PC-9 (cell line): ENCODE measurements at places on chromosomes 11 and 22. TPM values are rescaled to one million over a fixed set of nuclear protein-coding genes. Genes with fewer than 3 reads are reported as not detected.

The TTC28 gene
- total RNA-seq, result 6.7 and 8.5 TPM in 2 replicates

The HSCB gene
- total RNA-seq, result 8.3 and 10.0 TPM in 2 replicates

The CBLIF gene
- total RNA-seq, result not detected in 2 replicates

The GSC2 gene
- total RNA-seq, result not detected in 2 replicates

The OR8G1 gene
- total RNA-seq, result not detected in 2 replicates

The APOL1 gene
- total RNA-seq, result 27.0 and 33.0 TPM in 2 replicates

The HOATZ gene
- not detected in 2 replicates for total RNA-seq

The KRTAP5-11 gene
- total RNA-seq, result not detected in 2 replicates

The MUC5B gene
- total RNA-seq, result 2.1 and 3.3 TPM in 2 replicates

The MUC5AC gene
- 0.09 and 0.25 TPM in 2 replicates for total RNA-seq

The SVIP gene
- 21.8 and 34.2 TPM in 2 replicates for total RNA-seq

The ABCC8 gene
- total RNA-seq, result not detected in 2 replicates

The IFITM10 gene
- total RNA-seq, result 4.2 and 5.5 TPM in 2 replicates

The UPB1 gene
- 0.17 and 0.80 TPM in 2 replicates for total RNA-seq

The CBX6 gene
- 131 and 136 TPM in 2 replicates for total RNA-seq

The ENDOD1 gene
- 8.0 and 8.1 TPM in 2 replicates for total RNA-seq

The RPLP2 gene
- 1,270 and 1,465 TPM in 2 replicates for total RNA-seq

The CLTCL1 gene
- total RNA-seq, result 6.6 and 7.2 TPM in 2 replicates

The ZNF280B gene
- 1.7 and 1.8 TPM in 2 replicates for total RNA-seq

The TMEM86A gene
- total RNA-seq, result 1.4 and 2.1 TPM in 2 replicates

The IL17REL gene
- total RNA-seq, result not detected in 2 replicates

The SCT gene
- not detected in 2 replicates for total RNA-seq

The RTN4R gene
- total RNA-seq, result 5.0 and 7.0 TPM in 2 replicates

The ARHGEF17 gene
- 56.9 and 62.1 TPM in 2 replicates for total RNA-seq

The WNT11 gene
- total RNA-seq, result 3.2 TPM in 1 of 2 replicates, not detected in the other

The TMEM191B gene
- 1.4 and 6.4 TPM in 2 replicates for total RNA-seq

The PRRG4 gene
- 11.5 and 11.9 TPM in 2 replicates for total RNA-seq

The DYNC2H1 gene
- 11.2 and 12.2 TPM in 2 replicates for total RNA-seq

The GVQW3 gene
- total RNA-seq, result 11.1 and 12.5 TPM in 2 replicates

The STK33 gene
- 5.8 and 6.1 TPM in 2 replicates for total RNA-seq

The CRYBB2 gene
- 1.0 TPM in 2 replicates for total RNA-seq

The OR8U1 gene
- not detected in 2 replicates for total RNA-seq

The OPCML gene
- not detected in 2 replicates for total RNA-seq

The SCGB1A1 gene
- not detected in 2 replicates for total RNA-seq

The ARHGAP8 gene
- 114 and 130 TPM in 2 replicates for total RNA-seq

The GGTLC2 gene
- not detected in 2 replicates for total RNA-seq

The MAP6 gene
- total RNA-seq, result 0.45 TPM in 1 of 2 replicates, not detected in the other

The ZC3H12C gene
- total RNA-seq, result 9.3 and 12.4 TPM in 2 replicates

The PHF21A gene
- 45.6 and 54.3 TPM in 2 replicates for total RNA-seq

The A4GALT gene
- total RNA-seq, result 17.1 and 19.3 TPM in 2 replicates

The BRSK2 gene
- 2.7 and 2.9 TPM in 2 replicates for total RNA-seq

The ANO1 gene
- 107 and 114 TPM in 2 replicates for total RNA-seq

The CCDC73 gene
- not detected in 2 replicates for total RNA-seq

The OR4A16 gene
- total RNA-seq, result not detected in 2 replicates
